NCI-H226 (cell line): ENCODE measurements at places on chromosomes 1 and 21.

GRCh38 chr1:7768583-7768982 lies 2.5 kb upstream of the VAMP3 start:
- DNase-seq: no peak

- no peak for DNase-seq
These were observed 62.8 kb upstream of the C1orf87 start for GRCh38 chr1:60136395-60136794.

DNA sequence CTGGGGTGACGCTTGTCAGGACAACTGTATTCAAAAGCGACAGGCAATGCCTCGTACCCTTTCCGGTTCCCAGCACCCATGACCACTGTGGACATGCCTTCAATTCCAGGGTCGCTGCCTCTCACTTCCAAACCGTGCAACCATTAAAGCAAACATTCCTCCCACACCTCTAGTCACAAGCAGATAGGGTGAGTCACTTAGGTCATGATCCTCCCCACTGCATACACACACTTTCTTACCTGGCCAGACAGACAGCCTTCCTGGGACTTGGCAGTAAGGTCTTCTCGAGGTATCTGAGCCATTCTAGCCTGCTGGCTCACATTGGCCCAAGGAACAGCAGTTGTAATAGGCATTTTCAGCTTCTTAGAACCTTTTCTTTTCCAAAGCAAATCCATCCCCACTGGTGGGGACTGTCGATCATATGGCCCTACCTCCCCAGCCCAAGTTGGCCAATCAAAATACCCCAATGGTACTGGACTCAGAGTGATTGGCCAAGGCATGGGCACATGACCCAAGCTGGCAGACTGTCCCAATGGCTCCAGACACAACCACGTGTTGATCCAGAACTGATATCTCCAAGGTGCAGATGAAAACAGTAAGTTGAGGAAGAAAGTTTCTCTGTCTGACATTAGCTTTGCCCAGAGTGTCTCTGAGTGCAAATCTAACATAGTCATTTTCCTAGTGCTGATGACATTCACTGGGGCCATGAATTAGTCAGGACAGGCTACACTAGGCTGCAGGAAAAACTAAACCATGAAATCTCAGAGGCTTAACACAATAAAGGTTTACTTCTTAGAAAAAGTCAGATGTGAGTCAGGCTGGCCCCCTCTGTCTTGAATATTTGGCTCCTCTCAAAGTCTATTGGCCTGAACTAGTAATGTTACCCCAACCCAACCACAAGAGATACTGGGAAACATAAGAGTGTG lies 113.8 kb downstream of the RRAGC start:
- no peak for DNase-seq

GRCh38 chr1:27394282-27394658 lies 1.8 kb downstream of the GPR3 start:
- DNase-seq: no peak

- no peak for DNase-seq
These were observed 9.9 kb upstream of the RIPK4 start for GRCh38 chr21:41776778-41777177.

DNA sequence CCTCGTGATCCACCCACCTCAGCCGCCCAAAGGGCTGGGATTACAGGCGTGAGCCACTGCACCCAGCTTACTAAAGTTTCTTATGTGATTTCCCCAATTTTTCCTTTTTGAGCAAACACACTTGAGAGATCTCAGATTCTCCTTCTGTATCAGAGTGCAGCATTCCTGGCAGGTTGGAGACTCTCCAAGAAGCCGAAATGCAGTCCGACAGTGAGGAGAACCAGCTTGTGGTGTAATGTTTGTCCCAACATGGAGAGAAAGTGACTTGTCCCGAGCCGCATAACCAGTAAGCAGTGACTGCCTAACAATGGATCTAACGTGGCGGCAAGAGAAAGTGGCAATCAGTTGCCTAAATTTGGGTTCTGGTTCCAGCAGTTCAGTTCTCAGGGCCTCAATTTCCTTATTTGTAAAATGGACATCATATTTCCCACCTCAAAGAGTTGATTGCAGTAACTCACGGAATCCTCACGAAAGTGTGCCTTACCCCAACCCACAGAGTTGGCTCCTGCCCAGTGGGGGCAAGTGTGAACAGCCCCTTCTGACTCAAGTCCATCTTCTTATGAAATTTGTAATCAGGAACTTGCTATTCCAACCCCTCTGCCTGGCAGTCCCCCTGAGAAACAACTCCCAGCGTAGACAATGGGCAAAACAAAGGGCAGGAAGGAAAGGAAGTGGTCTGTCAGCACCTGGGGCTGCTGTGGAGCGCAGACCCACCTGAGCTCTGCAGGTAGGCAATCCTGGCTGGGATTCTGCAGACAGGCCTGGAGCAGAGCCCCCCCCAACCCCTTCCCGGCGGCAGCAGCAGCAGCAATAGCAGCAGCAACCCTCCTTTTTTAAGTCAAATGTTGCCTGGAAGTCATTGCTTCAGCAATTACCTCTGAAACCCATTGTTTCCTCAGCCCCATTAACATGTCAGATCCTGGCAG lies 223.6 kb upstream of the POU3F1 start:
- DNase-seq: no peak
